ENCODE measurements at places on chromosomes 6 and 20. TPM values are rescaled to one million over a fixed set of nuclear protein-coding genes. Genes with fewer than 3 reads are reported as not detected.

SRSF12 gene
- 3.8 TPM for total RNA-seq

KLC4 gene
- 15.6 TPM for total RNA-seq

DAAM2 gene
- total RNA-seq = 32.2 TPM

TSBP1 gene
- total RNA-seq = not detected

CDSN gene
- total RNA-seq = 37.1 TPM

SSTR4 gene
- total RNA-seq = 0.30 TPM

CCN5 gene
- 0.20 TPM for total RNA-seq

SLC22A16 gene
- total RNA-seq = 2.0 TPM

LAMA2 gene
- 87.4 TPM for total RNA-seq

PHACTR1 gene
- 12.7 TPM for total RNA-seq

NKX2-4 gene
- not detected for total RNA-seq

STMND1 gene
- not detected for total RNA-seq

DNA sequence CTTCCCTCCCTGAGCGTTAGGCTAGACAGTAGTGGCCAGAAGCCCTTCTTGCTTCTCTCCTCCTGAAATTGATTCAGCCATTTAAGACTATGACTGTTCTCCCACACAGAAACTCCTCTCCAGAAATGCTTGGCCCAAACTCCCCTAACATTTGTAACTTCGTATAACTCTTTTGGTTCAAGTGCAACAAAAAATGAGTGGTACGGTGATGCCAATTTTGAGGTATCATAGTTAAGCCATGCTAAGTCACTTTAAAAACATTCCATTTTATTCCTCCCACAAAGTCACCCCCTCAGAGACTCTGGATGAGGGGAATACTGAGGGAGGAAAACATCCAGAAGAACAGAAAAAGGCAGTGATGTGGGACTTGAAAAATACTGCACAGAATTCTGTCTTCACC is 21.1 kb upstream of the ROS1 start:
- no peak for DNase-seq

- no peak for DNase-seq
Observed at GRCh38 chr20:2302384-2303060, 6.7 kb downstream of the TGM3 start.

- peak; percentile 98 for DNase-seq
Observed at GRCh38 chr20:51562332-51563173, 20.0 kb upstream of the NFATC2 start.

DNA sequence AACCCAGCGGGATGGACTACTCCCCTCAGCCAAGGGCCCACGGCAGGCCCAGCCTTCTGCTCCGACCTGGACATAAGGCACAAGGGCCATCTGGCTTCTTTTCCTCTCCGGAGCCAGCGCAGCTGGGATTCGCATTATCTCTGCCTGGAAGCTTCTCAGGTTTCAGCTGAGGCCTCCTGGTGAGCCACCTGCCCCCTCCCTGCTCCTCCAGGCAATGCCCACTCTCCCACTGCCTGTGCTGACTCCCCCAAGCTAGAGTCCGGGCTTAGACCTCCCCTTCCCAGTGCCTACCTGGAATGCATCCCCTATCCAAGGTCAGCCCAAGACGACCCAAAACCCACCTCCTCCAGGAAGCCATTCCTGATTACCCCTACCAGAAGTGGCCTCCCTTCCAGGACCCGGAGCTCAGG is 60.7 kb downstream of the EZR start:
- no peak for DNase-seq

DNA sequence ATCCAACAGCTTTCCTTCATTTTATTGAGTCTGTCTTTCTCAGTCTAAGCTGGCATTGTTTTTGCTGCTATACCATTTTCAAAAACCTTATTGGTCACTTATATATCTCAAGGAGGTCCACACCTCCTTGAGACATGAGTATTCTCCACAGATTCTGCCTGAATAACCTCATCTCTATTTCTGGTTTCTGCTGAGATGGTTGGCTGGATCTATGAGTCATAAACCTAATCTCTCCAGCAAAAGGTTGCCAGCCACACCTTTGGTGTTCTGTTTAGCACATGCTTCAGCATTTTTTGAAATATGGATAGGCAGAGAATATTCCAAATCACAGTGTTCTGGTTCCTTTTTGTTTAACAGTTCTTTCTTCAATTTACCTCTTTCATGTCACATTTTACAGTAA is 40.8 kb upstream of the TMEM244 start:
- DNase-seq = no peak

GRCh38 chr20:59940956-59941294 is 736 bp downstream of the FAM217B start:
- DNase-seq = no peak

GRCh38 chr6:44166591-44167184 is 8.1 kb downstream of the CAPN11 start:
- no peak for DNase-seq

GRCh38 chr6:83804886-83805285 is 48.3 kb upstream of the RIPPLY2 start:
- DNase-seq = no peak

DNA sequence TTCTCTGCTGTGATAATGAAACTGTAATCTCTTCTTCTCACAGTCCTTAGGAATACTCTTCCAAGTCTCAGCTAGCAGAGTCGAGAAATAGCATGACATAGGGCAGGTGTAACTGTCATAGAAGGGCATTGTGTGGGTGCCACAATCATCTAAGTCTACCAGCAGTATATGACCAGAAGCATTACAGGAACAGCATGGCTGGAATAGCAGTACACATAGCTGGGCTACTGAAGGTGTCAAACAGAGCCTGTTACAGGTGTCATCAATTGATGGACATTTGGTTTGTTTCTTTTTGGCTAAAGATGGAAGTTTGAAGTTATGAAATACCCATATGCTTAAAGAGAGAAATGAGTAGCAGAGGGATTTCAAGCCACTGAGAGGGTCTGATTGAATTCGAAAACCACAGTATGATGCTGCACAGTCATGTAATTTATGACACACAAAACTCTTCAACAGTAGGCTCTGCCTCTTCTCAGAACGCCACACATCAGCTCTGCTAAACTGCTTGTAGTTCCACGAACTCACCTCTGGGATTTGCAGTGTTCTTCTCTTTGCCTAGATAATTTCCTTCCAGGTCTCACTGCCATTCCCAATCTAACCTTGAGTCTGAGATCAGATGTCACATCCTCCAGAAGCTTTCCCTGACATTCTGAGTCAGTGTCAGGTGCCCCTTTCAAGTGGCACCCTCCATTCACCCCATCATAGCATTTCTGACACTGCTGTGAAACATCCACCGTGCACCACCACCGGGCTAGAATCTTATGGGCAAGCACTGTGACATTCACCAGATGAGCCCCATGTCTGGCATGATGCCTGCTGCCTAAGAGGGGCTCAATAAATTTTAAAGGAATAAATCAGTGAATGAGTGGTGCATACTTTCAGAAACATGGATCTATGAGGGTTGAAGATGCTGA is 151.0 kb downstream of the ADAT2 start:
- DNase-seq = no peak

GRCh38 chr6:28240471-28240870 is 11.6 kb downstream of the ZKSCAN4 start:
- no peak for DNase-seq

DNA sequence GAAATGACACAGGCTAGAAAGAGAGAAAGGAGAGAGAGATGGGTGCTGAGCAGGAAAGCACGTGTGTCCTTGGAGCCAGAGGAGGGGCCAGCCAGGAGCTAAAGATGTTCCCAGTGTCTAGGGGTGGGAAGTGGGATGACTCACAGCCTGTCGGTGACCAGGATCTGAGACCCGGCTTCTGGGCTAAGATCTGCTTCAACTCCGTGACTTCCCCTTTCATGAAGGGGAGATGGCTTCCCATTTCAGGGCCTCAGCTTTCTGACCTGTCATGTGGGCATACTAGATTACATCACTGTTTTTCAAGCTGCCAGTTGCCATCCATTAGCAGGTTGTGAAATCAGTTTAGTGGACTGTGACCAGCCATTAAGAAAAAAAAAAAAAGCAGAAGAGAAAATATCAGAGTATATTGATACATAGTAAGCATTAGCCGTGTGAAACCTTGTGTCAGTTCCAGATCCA is 5.4 kb downstream of the TGM3 start:
- DNase-seq = no peak

- no peak for DNase-seq
Observed at GRCh38 chr6:35448191-35448590, 3.9 kb upstream of the FANCE start.

- no peak for DNase-seq
Observed at GRCh38 chr6:42984924-42985475, 630 bp downstream of the PPP2R5D start.

GRCh38 chr6:3844097-3844463 is 5.1 kb upstream of the FAM50B start:
- DNase-seq = no peak

DNA sequence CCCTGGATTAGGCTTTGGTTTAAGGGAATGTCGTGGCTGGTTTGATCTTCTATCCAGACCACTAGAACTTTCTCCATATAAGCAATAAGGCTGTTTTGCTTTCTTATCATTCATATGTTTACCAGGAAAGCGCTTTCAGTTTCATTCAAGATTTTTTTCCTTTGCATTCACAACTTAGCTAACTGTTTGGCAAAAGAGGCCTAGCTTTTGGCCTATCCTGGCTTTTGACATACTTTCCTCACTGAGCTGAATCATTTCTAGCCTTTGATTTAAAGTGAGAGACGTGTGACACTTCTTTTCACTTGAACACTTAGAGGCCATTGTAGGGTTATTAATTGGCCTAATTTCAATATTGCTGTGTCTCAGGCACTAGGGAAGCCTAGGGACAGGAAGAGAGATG is 1.7 kb upstream of the FAM50B start:
- no peak for DNase-seq

- DNase-seq = no peak
Observed at GRCh38 chr6:125231574-125232343, 70.0 kb downstream of the HDDC2 start.

- no peak for DNase-seq
Observed at GRCh38 chr6:157716251-157716995, 106.6 kb upstream of the SNX9 start.

DNA sequence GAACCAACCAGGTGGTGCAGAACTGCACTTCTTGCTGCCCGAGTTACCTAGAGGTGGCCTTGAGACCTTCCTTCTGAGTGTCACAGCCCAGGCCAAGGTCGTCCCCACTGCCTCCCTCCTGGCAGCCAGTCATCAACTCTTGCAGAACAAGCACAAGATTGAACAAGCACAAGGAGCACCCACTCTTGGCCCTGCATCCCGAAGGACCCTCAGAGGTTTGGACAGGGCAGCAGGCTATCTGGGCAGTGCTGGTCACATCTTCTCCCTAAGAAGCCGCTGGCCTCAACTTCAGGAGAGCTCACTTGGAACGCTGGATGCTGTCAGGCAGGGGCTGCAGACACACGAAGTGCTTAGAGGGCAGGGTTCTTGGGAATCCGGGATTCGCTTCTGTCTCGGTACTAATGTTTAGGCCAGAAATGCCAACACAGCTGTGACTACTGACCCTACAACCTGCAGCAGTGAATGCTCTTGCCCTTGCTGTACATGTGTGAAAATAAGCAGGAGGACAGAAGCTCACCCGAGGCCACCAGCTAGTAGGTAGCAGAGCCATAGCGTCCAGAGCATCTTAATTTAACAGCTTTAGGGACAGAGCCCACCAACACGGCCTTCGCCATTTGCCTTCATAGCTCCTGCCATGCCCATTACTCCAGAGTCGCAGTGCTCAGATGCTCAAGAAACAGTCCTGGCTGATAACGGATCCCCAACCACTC is 4.0 kb upstream of the ACSS1 start:
- no peak for DNase-seq

- DNase-seq = no peak
Observed at GRCh38 chr6:89585154-89585553, 53.4 kb downstream of the LYRM2 start.

DNA sequence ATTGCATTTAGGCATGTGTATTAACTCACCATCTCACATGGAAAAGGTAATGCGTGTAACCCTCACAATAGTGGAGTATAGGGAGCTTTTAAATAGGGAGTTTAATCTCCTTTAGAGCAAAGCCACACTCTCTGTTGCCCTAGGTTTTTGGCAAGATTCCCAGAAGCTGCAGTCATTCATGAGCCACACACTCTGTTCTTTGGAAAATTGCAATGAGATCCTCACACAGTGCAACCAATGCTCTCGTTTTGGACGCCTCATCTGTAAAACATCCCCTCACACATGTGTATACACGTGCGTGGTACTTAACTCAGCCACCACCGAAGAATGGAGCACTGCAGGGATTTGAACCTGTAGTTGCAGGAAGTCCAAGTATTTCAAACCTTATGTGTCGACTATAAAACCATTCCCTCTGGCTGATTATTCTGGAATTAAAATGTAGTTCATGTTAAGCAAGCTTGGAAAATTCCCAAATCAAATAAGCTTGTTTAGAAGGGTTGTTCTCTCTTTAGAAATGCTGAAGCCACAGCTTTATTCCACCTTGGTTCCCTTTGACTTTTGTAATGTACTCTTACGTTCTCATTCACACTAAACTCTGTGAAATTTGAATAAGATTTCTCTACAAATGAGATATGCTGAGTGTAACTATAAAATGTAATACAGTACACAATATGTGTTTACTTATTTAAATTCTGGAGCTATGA is 489.8 kb upstream of the MANEA start:
- peak; percentile 48 for DNase-seq

GRCh38 chr6:14573703-14574290 is 456.2 kb downstream of the CD83 start:
- no peak for DNase-seq

- no peak for DNase-seq
Observed at GRCh38 chr20:52294106-52294628, 102.6 kb upstream of the ZFP64 start.

- no peak for DNase-seq
Observed at GRCh38 chr6:52393780-52394179, 26.4 kb upstream of the EFHC1 start.

GRCh38 chr6:24566020-24566767 is 71.4 kb downstream of the ALDH5A1 start:
- no peak for DNase-seq

DNA sequence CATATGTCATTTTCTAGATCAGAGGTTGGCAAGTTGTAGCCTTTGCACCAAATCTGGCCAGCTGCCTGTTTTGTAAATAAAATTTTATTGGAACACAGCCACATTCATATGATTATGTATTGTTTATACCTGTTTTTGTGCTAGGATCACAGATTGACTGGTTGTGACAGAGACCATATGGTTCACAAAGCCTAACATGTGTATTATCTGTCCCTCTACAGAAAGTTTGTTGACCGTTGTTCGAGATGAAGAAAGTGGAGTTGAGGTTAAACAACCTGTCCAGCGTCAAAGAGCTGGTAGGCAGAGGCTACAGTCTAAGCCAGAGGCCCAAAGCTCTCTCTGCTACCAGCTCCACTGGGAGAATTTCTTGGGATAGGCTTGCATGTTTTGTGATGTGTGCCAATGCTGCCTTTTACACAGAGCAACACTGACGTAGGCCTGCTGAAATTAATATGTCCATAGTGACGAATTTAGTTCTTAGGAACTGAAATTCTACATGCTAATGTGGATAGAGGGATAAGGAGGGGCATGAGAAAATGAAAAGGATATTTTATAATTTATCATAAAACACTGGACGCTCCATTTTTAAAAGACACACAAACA is 11.7 kb upstream of the IGF2R start:
- no peak for DNase-seq

GRCh38 chr20:59400708-59401107 is 100.3 kb downstream of the EDN3 start:
- no peak for DNase-seq

Data from skin of body (tissue), 3 donors.